ENCODE measurements at places on chromosomes 16 and 17. TPM values are rescaled to one million over a fixed set of nuclear protein-coding genes. Genes with fewer than 3 reads are reported as not detected.

Gene ELAC2
- 107 TPM for total RNA-seq

Gene HS3ST2
- total RNA-seq, result not detected

Gene CMTM2
- not detected for total RNA-seq

Gene NPIPA7
- 12.4 TPM for total RNA-seq

Gene MYADML2
- total RNA-seq, result not detected

Gene TMEM235
- not detected for total RNA-seq

Gene ADORA2B
- total RNA-seq, result 13.3 TPM

Gene TMED6
- 0.08 TPM for total RNA-seq

Gene TTLL6
- 0.63 TPM for total RNA-seq

Gene KRTAP1-4
- total RNA-seq, result not detected

Gene UBE2G1
- 85.6 TPM for total RNA-seq

Gene ASB16
- total RNA-seq, result not detected

Gene PPP1R27
- total RNA-seq, result 0.27 TPM

Gene CTRB2
- total RNA-seq, result not detected

Gene OTOP3
- not detected for total RNA-seq

Gene LHX1
- total RNA-seq, result 1.0 TPM

Gene TMEM231
- 7.4 TPM for total RNA-seq

Gene TMC8
- 0.18 TPM for total RNA-seq

Gene UQCRC2
- 238 TPM for total RNA-seq

Gene LRRC37A
- total RNA-seq, result 1.6 TPM

Gene ITGA3
- total RNA-seq, result 406 TPM

Gene PPY
- total RNA-seq, result not detected
